ENCODE measurements at places on chromosomes 1 and 21. TPM values are rescaled to one million over a fixed set of nuclear protein-coding genes. Genes with fewer than 3 reads are reported as not detected.
A peak's percentile ranks its signal among the peaks of the same experiment; 100 is the strongest.

The LCE2C gene
- total RNA-seq = not detected

The HPDL gene
- total RNA-seq = 8.8 TPM

The AGMAT gene
- 20.7 TPM for total RNA-seq

The CAPN9 gene
- total RNA-seq = 30.8 TPM

The C1QA gene
- total RNA-seq = 167 TPM

The RGSL1 gene
- not detected for total RNA-seq

The FGGY gene
- total RNA-seq = 25.2 TPM

GRCh38 chr1:228140724-228141225, 696 bp downstream of the GUK1 start:
- DNase-seq = peak; percentile 60

- DNase-seq = no peak
These were observed 125.2 kb downstream of the PCBP3 start for GRCh38 chr21:45768740-45769048.

DNA sequence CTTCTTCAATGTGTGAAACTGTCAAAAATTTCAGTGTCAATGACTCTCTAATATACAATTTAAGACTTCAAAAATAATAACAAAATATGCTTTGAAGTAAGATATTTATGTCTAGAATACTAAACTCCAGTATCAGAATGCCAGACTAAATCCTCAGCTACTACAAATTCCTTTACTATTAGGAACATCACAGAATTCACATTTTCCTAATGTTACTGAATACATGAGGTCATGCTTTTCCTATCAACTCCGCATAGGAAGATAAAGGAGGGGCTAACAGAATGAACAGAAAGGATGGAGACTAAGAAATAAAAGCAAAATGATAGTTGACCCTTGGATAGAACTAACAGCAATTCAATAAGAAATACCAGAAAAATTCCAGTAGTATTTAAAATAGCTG, 292.7 kb downstream of the SDCCAG8 start:
- DNase-seq = no peak

DNA sequence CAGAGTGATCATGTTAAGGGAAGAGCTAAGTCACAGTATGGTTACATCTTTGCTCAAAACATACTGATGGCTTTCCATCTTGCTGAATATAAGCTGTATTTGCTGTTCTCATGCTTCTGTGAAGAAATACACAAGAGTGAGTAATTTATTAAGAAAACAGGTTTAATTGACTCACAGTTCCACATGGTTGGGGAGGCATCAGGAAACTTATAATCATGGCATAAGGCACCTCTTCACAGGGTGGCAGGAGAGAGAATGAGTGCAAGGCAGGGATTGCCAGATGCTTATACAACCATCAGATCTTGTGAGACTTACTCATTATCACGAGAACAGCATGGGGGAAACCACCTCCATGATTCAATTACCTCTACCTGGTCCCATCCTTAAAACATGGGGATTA, 24.4 kb upstream of the RGS5 start:
- no peak for DNase-seq

- DNase-seq = no peak
These were observed 97.8 kb upstream of the ADGRL2 start for GRCh38 chr1:81702903-81703302.

DNA sequence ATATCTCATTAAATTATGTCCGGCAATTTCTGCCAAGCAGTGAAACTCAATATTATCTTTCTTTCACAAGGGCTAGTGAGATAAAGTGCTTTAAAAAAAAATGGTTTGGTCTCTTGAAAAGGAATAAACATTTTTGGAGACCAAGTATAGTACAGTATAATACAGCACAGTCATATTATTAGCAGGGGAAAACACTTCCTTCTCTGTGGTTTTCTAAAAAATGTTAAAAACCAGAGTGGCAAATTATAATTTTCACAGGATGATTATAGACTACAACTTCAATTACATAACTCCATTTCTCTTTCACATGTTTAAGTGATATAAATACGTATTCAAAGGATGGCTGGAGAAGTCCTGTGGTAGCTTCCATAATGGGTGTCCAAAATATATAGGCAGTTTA, 170.3 kb upstream of the DMRTA2 start:
- no peak for DNase-seq

- DNase-seq = peak; percentile 52
These were observed 8.3 kb downstream of the KDF1 start for GRCh38 chr1:26951821-26952497.

GRCh38 chr1:114782476-114782875, 2.0 kb upstream of the SIKE1 start:
- no peak for DNase-seq

GRCh38 chr1:203410182-203410900, 59.4 kb upstream of the FMOD start:
- DNase-seq = no peak

DNA sequence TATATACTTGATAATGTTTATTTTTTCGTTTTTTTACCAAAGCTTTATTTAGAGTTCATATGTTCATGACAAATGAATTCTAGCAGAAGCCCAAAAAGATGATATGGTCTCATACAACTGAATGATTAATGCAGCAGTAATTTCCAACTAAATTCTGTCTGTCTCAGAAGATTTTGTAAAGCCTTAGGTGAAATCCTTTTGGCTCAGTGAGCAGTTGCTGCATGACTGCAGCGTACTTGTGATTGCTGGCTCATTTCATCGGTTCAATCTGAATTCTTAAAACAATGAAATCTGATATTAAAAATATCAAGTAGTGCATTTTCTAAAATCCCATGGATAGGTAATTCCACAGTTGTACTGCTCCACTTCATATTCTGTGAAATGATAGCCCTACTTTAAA, 73.2 kb downstream of the AK5 start:
- DNase-seq = no peak

GRCh38 chr1:193131266-193131860, 9.5 kb downstream of the CDC73 start:
- DNase-seq = no peak

GRCh38 chr21:42679319-42680057, 26.1 kb downstream of the PDE9A start:
- DNase-seq = no peak

DNA sequence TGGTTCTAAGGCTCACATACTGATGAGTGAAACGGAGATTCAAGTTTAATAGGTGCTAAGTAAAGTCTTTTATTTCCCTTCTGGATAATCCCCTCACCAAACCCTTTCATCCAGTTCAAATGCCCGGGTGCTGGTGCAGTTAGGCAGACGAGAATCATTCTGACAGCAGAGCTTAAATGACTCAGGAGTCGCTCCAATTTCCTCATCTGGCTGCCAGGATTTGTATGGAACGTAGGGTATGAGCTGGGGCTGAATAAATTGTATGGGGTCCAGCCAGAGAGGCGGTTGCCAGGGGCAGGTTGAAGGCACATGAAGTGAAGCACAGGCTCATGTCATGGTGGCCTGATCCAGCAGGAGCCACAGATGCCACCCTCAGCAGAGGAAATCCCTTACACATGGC, 76.0 kb downstream of the PAPPA2 start:
- no peak for DNase-seq

GRCh38 chr1:167033646-167034045, 44.6 kb downstream of the MAEL start:
- DNase-seq = no peak

DNA sequence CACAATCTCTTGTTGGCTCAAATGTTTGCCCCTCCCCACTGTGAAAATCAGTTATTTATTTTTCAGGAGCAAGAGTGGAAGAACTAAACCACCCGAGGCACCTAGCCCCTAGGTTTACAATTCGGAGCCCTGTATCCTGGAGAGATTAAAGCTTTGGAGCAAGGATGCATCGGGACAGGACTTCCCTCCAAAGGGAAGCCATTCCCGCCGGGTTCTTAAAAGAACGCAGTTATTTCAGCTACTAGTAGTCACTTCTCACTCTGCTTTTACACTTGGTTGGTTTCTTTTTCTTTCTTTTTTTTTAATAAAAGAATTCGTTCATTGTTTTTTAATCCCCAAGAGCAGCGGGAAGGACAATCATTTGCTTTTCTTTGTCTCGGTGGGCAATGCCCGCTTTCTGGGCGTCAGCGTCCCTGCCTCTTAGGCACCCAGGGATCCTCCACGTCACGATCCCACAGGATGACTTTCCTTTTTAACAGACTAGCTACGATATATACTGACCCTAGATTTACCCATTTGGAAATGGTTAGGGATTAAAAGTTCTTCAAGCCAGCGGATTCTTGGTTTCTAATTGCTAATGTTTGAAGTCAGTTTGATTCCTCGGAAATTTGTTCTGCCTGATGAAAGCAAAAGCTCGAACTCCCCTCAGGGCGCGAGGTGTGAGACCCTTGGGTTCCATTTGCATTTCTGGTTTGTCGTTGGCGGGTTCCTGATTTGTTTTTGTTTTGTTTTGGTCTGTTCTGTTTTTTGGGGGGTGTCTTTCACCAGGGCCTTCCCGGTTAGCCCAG, 9.0 kb downstream of the TBX15 start:
- DNase-seq = no peak

DNA sequence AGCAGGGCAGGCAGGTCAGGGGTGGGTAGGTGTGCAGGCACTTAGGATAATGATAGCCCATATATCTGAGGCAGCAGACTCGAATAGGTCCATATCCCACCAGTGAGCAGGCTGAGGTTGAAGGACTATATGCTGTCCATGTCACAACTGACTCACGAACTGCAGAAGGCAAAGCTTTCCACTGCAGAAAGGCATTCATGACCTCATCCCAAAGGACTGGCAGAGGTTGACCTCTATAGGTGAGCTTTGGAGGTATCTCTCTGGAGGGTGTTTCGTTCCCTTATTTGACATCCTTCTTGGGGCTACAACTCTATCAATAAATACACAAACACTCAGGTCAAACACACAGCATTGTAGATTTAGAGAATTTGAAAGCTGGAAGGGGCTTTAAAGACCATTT, 42.8 kb upstream of the MARK1 start:
- DNase-seq = no peak

DNA sequence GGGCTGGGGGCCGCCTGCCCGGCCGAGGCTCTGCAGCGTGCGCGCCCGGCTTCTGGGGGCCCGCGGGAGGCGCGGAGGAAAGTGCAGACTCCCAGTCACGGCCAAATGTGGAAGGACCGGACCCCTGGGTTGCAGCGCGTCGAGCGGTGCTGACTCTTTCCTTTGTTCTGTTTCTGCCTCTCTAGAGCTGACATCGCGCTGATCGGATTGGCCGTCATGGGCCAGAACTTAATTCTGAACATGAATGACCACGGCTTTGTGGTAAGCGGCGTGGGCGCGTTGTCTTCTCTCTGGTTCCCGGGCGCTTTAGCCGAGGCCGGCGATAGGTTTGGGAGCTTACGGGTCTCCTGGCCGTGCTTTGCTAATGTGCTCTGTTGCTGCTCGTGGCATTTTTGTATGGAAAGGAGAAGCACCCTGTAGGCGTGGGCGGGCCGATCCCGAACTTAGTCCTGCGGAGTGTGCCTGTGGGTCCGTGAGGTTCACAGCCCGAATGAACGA, 629 bp downstream of the PGD start:
- no peak for DNase-seq

- no peak for DNase-seq
These were observed 23.1 kb downstream of the NEK2 start for GRCh38 chr1:211652371-211652770.

- DNase-seq = peak; percentile 65
These were observed 12.2 kb downstream of the SLC45A3 start for GRCh38 chr1:205667909-205668643.

DNA sequence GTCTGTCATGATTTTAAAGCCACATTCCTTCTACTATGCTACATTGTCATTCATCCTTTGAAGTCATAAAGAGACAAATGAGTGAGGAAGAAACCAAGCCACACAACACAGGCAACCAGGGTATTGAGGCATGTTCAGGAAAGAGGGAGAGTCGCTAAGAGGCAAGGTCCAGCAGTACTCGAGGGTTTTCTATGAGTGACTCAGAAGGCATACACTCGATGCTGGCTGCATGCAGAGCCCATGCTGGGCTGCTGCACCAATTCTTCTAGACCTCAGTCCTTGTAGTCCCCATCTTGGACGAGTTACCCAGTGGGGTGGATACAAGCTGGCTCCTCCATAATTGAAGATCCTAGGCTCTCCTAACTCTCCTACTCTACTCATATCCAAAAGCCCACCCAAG, 57.6 kb downstream of the OLFML2B start:
- no peak for DNase-seq

DNA sequence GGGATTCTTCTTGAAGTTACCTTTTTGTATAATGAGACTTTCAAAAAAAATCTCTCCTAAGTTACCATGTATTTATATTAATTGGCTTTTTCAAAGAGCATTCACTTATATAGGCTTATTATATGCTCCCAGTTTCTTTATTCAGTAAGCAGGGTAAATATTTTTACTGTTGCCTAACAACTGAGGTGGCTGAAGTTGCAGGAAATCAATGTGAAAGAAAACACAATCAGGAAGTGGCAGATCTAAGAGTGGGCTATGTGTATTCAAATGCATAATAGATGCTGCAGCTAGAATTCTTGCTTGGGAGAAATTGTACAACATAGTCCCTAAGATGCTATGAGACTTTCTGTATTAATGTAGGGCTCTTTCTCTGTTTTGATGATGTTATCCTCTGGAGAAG, 606.9 kb downstream of the NUF2 start:
- no peak for DNase-seq

GRCh38 chr1:203464226-203464625, 11.4 kb upstream of the PRELP start:
- DNase-seq = no peak

- DNase-seq = no peak
These were observed 54.0 kb downstream of the CLIC6 start for GRCh38 chr21:34722684-34723300.

Measured in mucosa of descending colon (tissue), 3 donors.